Left lung (tissue), 14 donors: ENCODE measurements at places on chromosomes 1 and 21. TPM values are rescaled to one million over a fixed set of nuclear protein-coding genes. Genes with fewer than 3 reads are reported as not detected.

SLC44A5 gene
- total RNA-seq = 0.16 TPM

BTG2 gene
- total RNA-seq = 84.8 TPM

SLC45A1 gene
- 1.4 TPM for total RNA-seq

FMO5 gene
- total RNA-seq = 29.0 TPM

KRTAP13-2 gene
- total RNA-seq = not detected

ORC1 gene
- 2.3 TPM for total RNA-seq

TCEA3 gene
- total RNA-seq = 43.2 TPM
